CD4-positive, alpha-beta T cell treated with Interleukin-17A for 1 hour (primary cell): ENCODE measurements at places on chromosomes 6 and 20.

DNA sequence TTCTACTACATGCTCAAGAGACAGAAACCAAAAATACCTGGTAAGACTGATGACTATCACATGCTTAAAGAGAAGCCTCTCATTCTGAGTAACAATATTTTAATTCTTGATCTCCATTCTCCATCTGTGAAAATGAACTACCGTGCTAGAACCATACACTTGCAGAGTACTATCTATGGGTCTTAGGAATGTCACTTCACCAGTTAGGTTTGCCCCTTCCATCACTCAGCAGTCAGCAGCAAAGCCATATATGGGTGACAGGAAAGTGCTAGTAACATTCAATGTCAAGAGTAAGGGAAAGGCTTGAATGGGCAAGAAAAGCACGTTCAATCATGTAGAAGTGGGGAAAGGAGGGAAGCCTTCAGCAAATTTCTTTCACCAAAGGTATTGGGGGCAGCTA lies 2.3 kb downstream of the DNAAF9 start:
- DNase-seq, result no peak

- no peak for DNase-seq
Observed at GRCh38 chr20:16528078-16528477, 45.2 kb downstream of the KIF16B start.

GRCh38 chr6:26250698-26251044 lies 114.3 kb upstream of the BTN3A2 start:
- DNase-seq, result peak; percentile 73

DNA sequence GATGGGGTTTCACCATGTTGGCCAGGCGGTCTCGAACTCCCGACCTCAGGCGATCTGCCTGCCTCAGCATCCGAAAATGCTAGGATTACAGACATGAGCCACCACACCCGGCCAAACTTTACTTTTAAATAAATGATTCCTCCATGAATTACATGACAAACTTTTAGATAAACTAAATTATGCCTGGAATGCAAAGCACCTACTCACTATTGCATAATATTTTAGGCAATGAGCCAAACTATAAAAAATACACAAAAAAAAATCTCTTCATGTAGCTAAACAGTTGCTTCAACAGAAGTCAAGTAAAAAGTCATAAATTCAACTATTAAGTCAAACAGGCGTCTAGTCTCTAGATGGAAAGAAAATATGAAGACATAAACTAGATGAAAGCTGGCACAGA lies 56.5 kb downstream of the PTPRK start:
- DNase-seq, result no peak

DNA sequence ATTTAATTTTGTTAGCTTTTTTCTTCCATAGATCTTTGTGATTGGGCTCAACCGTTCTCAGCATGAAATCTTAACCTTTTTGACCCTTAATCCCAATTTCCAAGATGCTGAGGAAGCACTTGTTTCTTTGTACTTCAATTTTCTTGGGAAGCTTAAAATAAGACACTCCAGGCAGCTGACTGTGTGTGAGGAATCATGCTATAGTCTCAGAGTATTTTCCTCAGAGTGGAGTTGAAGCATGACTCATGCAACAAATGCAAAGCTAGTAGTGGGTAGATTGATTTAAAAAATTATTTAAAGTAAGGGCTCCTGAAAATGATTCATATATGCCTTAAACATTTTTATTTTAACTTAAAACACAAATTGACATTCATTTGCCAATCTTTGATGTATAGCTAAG lies 168.7 kb downstream of the BTBD3 start:
- no peak for DNase-seq
